T-helper 2 cell (primary cell): ENCODE measurements at places on chromosomes 5 and 9.

GRCh38 chr5:172223901-172224873 is 30.2 kb downstream of the EFCAB9 start:
- no peak for DNase-seq

DNA sequence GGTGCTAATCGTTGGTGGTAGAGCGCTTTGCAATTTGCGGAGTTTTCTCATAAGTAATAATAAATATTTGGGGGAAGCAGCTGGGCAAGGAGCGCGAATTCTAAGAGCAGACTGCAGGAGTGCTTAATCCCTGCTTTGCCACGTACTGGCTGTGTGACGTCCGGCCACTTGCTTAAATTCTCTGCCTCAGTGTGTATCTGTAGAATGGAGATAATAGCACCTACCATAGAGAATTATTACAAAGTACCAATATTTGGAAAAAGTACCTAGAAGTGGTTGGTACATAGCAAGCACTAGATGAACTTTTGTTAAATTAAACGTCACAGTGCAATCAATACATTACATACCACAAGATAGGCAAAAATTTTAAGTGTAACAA is 598 bp upstream of the TMED7 start:
- no peak for DNase-seq

DNA sequence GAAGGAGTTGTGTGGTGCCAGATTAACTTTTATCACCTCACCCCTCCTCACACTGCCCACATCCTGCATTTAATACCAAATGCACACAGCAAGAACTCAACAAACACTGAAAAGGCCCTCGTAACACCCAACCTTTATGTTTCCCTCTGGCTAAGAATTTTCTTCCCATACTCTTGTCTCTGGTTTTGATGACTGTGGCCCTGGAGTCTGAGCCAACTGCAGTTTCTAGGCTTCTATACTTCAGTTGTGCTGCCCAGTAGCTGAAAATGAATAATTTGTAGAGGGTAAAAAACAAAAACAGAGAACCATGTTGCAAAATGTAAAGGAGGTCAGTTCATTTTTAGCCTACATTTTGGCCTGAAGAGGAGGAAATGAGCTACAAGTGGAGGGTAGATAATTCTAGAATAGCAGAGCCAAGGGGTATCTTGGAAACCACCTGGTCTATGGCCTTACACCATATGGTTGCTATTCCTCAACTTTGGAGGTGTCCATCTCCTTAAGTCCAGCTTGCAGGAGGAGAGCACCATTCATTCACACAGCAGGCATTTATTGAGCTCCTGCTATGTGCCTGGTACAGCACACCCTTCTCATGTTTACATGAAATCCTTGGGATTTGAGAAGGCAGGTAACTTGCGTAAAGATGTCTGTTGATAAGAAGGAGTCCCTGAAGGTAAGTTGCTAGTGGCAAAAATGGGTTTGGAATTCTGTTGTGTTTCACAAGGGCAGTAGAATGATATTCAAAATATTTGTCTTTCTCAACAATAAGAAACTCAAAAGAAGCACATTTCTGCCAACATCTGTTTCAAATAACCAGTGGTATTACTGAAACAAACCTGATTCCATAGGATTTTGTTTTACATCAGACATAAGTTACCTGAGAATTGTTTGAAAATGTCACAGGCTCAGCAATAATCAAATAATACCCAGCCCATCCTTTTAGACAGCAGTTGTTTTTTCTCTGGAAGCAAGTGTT is 83.8 kb upstream of the TNFAIP8 start:
- DNase-seq = peak; percentile 72

GRCh38 chr5:137700282-137700680 is 35.6 kb downstream of the KLHL3 start:
- no peak for DNase-seq

DNA sequence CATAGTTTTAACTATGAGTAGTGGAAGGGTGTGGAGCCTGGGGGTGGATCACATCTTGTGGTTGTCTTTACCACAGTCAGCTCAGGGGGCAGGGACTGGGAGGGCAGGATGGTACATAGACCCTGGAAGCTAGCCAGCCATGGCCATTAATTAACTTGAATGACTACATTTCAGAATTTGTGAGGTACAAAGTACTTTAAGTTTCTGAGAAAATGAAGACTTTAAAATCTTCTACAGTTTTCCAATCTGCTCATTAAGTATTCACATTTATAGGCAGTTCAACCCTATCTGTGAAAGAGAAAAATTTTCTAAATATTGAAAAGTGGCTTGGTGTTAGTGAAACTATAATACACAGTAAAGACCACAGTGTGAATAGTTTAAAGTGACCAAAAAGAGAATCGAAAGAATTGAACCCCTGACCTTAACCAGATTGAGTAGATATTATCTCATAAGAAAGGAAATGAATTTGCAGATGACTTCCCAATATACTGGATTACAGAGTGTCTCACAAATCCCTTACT is 234.2 kb upstream of the MEF2C start:
- DNase-seq = no peak
